ENCODE measurements at places on chromosomes 4 and X. TPM values are rescaled to one million over a fixed set of nuclear protein-coding genes. Genes with fewer than 3 reads are reported as not detected.
A peak's percentile ranks its signal among the peaks of the same experiment; 100 is the strongest.

DNA sequence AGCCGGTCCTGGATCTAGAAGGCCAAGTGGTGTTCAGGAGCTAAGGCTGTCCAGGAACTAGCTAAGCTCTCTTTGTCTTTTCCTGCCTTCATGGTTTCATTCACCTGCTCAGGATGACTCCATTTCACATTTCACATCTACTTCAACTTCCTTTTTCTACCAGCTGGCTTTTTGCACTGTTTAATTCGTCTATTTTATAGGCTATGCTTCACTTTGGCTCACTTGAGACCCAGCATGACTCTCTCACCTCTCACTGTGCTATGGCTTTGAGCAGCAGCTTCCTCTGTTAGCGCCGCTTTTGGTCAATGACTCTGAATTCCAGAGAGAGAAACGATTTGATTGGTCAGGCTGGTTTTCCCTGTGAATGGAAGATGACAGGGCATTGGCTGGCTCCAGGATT, 213.5 kb upstream of the CLNK start:
- DNase-seq, result no peak

The CASP3 gene
- 19.7 TPM for total RNA-seq

The GAGE12E gene
- not detected for total RNA-seq

GRCh38 chr4:19579608-19580007, 672.1 kb upstream of the SLIT2 start:
- DNase-seq, result no peak

DNA sequence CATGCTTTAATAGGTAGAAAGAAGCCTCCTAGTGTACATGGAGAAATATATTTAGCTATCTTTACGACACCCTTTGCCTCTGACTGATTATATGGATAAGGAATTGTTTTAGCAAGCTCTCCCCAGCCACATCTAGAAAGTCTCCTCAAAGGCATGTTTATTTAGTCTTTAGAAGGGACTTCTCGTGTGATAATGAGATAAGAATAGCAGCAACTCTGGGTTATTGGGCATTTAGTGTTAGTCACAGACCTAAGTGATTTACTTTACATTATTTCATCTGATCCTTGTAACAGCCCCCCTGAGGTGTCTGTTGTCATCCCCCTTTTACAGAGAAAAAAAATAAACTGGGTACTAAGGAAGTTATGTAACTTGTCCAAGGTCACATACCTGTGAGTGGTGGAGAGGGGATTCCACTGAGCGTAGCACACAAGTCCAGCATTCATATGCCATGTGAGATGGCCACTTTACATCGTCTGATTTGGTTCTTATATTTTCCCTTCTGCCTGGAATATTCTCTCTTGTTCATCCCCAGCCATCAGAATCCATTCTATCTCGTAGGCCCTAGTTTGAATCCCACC, 77.7 kb downstream of the TSPAN7 start:
- no peak for DNase-seq

The KLB gene
- total RNA-seq, result 7.4 TPM

DNA sequence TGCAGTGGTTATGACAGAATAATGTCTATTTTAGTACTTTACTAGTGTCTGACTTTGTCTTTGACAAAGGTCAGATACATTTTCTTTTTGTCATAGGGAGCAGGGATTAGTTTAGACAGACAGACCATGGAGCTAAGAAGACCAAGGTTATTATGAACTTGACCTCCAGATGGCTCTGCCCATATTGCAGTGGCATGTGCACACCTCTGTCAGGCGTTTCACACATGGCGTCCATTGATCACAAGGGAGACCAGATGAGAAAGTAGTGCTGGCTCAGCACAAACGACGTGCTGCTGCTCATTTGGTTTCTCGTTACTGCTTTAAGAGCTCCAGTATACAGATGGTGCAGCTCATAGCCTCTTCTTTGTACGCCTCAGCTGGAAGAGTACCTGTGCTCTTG, 56.3 kb upstream of the HPSE start:
- no peak for DNase-seq

- no peak for DNase-seq
Observed at GRCh38 chr4:133452678-133453077, 303.6 kb downstream of the PCDH10 start.

The POLA1 gene
- 9.0 TPM for total RNA-seq

DNA sequence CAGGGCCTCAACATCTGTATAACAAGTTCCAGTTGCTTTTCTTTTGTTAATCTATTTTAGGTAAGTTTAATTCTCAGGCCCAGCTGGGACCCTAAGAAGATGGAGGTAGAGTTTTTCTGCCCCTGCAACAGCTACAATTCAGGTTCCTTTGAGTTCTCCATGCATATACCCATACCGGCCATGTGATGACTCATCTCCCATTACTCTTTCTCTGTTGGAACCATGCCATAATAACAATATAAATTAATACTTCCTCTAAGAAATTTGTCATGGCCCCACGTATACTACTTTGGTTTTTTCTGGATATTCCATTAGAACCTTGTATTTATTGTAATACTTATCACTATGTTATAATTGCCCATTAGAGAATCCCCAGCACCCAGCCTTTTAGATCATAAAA, 1.3 kb upstream of the INTU start:
- no peak for DNase-seq

GRCh38 chrX:140764401-140764919, 54.9 kb downstream of the LINC00632 start:
- no peak for DNase-seq

- no peak for DNase-seq
Observed at GRCh38 chr4:156749426-156750403, 221.9 kb downstream of the PDGFC start.

DNA sequence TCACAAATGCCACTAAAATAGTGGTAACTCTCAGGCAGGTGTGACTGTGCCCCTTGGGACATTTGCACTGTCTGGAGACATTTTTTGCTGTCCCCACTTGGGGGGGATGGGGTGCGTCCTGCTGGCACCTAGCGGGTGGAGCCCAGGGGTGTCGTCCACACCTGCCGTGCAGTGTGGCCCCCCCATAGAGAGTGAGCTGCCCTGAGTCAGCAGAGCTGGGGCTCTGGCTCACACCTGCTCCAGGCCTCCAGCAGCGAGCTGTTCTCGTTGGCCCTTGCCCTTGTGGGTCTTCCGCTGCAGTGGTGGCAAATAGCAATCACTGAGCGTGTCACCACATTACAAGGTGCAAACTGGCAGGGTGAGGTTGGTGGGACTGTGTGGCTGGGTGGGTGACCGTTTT, 64.6 kb downstream of the CLDN34 start:
- DNase-seq, result no peak

The GAGE12J gene
- total RNA-seq, result not detected

DNA sequence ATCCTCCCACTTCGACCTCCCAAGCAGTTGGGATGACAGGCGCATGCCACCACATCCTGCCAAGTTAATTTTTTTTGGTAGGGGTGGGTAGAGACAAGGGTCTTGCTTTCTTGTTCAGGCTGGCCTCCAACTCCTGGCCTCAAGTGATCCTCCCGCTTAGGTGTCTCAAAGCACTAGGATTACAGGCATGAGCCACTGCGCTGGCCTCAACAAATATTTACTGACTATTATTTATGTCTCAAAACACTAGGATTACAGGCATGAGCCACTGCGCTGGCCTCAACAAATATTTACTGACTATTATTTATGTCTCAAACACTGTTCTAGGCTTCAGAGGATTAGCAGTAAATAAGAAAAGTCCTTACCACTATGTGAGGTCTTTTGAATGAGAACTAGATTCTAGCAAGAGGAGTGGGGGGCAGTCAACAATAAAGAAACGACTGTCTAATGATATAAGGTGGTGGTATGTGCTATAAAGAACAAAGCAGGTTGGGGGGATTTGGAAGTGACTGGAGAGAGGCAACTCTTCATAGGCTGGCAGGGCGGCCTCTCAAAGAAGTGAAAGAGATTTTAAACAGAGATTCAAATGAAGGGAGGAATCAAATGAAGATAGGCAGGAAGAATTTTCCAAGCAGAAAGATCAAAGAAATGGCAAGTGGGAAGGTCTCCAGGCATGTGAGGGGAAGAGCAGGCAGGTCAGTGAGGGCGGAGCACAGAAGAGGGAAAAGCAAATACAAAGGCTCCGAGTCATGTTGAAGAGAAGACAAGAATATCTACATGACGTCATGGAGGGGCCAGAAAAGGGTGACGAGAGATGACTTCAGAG, 12.7 kb upstream of the ACSL1 start:
- DNase-seq, result no peak

DNA sequence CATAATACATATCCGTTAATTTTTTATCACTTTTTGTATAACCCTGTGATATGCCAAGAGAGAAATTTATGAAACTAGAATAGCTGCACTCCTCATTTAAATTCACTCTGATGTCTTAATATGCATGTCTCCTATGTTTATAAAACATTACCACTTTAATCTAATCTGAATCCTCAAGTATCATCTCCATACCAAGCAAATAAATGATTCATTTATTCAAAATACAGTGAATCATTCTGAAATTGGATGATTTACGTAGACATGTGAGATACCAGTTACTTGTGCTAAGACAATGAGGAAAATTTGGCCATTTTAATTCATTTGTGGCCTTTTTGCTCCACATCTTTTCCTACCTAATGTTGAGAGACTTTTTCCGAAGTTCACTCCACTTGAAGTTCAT, 435.1 kb upstream of the FTHL17 start:
- DNase-seq, result no peak

DNA sequence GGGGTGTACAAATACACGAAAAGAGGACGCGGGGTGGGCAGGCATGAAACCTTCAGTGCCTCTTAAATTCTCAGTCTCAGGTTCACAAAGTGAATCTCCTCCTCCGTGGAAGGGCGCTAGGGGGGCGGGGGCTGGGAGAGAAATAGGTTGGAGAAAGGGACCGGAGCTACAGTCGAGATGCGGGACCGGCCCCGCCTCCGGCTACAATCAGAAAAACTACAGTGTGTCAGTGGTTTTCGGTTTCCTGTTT, 3.4 kb downstream of the MAML3 start:
- no peak for DNase-seq

- no peak for DNase-seq
Observed at GRCh38 chrX:49761481-49761880, 65.7 kb upstream of the PAGE1 start.

GRCh38 chr4:124590480-124590879, 122.1 kb downstream of the ANKRD50 start:
- DNase-seq, result no peak

DNA sequence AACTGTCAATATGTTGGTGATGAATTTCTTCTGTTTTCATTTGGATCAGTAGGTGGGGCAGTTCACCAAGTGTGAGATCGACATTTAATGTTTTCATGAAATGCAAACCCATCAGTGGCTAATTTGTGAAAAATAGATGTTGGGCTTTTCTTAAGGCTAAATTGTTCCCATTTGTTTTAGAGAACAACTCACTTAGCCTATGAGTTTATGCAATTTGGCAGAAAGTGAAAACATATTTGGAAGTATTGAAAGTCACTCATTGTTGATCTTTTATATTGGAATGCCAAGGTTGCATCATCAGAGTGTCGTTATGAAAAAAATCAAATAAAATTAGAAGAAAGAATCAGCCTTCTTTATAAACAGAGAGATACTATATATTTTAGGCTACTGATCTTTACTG, 132.4 kb downstream of the RPA4 start:
- DNase-seq, result no peak

DNA sequence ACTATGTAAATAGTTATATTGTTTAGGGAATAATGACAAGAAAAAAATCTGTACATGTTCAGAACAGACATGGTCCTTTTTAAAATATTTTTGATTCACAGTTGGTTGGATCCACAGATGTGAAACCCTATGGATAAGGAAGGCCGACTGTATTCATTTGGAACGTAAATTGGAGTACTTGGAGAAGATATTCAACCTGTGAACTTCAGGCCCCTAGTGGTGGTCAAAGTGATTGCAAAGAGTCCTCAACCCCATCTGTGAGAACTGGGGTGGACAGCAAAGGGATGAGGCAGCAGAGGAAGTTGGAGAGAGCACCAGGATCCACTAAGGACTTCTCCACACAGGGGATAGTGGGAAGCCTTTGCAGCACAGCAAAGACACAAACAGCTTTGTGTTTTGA, 6.2 kb upstream of the CXCL13 start:
- no peak for DNase-seq

The ARFIP1 gene
- 30.1 TPM for total RNA-seq

DNA sequence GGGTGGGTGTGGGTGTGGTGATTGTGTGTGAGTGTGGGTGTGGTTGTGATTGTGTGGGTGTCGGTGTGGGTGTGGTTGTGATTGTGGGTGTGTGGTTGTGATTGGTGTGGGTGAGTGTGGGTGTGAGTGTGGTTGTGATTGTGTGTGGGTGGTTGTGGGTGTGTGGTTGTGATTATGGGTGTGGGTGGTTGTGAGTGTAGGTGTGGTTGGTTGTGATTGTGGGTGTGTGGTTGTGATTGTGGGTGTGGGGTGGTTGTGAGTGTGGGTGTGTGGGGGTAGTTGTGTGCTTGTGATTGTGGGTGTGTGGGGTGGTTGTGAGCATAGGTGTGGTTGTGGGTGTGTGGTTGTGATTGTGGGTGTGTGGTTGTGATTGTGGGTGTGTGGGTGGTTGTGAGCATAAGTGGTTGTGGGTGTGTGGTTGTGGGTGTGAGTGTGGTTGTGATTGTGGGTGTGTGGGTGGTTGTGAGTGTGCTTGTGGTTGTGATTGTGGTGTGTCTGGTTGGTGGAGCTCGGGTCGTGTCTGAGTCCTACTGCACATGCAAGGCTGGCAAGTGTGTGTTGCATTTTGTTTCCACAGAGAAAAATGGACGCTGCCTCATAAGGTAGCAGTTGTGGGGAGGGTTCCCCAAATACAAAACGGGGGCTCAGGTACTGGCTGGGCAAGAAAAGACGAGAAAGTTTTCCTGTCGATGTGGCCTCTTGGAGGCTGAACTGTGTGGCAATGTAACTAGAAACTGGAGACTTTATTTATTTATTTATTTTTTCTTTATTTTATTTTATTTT, 116.7 kb downstream of the UBE2K start:
- peak; percentile 39 for DNase-seq

The HSFX3 gene
- total RNA-seq, result not detected

GRCh38 chr4:83589279-83589678, 53.4 kb downstream of the GPAT3 start:
- DNase-seq, result no peak

The FMR1NB gene
- total RNA-seq, result not detected

DNA sequence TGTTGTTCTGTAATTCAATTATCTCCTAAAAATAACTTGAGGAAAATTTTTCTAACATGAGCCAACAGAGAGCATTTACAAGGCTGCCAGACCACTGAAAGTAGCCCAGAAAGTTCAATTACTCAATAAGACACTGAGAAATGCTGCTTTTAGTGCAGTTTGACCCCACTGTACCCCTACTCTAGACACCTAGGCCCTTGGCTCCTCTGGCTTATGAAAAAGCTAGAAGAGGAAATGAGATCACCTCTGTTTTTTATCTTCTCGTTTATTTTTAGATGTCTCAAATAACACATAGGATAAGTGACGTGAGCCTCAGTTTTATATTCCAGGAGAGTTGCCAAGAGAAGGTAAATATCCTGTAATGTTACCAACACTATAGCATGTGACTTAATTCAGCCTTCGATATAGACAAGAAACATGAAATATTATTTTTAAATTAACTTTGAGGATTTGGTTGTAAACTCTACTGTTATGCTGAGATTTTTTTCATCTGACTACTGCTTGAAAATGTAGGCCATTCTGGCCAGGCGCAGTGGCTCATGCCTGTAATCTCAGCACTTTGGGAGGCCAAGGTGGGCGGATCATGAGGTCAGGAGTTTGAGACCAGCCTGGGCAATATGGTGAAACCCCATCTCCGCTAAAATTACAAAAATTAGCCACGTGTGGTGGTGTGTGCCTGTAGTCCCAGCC, 24.4 kb downstream of the TNIP3 start:
- DNase-seq, result no peak
